ENCODE measurements at places on chromosomes 5 and 9.

- no peak for DNase-seq
These were observed 14.1 kb downstream of the TDRD7 start for GRCh38 chr9:97425973-97426336.

- DNase-seq, result no peak
These were observed 243.2 kb upstream of the IRX4 start for GRCh38 chr5:2125901-2126265.

- DNase-seq, result no peak
These were observed 209.7 kb upstream of the TUT7 start for GRCh38 chr9:86563936-86564335.

DNA sequence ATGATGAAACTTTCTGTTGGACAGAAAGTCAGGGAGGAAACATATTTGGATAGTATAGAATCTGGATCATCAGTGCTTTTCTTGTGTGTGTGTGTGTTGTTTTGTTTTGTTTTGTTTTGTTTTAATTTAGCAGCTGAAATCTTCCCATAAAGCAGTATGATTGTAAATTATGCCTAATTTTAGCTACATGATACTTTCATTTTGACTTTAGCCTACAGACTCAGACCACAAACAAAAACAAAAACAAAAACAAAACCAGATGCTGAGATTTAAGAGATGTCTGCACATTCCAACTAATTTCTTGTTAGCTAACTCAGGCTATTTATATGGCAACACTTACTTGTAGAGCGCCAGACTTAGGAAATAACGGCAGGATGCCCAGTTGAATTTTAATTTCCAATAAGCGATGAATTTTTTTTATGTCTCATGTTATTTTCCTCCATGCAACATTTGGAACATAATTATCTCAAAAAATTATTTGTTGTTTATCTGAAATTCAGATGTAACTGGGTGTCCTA lies 119.5 kb upstream of the TRPC7 start:
- DNase-seq, result no peak

DNA sequence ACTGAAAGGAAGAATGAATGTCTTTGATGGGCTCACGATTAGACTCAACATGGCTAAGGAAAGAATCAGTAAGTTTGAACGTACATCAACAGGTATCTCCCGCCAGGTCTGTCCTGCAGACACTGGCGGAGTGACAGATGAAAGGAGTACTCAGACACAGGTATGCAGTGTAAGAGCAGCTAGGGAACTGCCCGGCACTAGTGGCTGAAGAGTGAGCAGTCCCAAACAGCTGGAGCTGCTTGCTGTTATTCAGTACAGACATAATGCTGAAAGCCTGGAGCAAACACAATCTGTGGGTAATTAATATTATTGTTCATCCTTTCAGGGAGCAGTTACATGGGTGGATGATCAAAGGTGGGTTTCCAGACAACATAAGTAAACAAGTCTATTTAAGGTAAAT lies 835.5 kb downstream of the TLE4 start:
- DNase-seq, result no peak

GRCh38 chr5:36584009-36584875 lies 22.2 kb upstream of the SLC1A3 start:
- DNase-seq, result peak; percentile 55

DNA sequence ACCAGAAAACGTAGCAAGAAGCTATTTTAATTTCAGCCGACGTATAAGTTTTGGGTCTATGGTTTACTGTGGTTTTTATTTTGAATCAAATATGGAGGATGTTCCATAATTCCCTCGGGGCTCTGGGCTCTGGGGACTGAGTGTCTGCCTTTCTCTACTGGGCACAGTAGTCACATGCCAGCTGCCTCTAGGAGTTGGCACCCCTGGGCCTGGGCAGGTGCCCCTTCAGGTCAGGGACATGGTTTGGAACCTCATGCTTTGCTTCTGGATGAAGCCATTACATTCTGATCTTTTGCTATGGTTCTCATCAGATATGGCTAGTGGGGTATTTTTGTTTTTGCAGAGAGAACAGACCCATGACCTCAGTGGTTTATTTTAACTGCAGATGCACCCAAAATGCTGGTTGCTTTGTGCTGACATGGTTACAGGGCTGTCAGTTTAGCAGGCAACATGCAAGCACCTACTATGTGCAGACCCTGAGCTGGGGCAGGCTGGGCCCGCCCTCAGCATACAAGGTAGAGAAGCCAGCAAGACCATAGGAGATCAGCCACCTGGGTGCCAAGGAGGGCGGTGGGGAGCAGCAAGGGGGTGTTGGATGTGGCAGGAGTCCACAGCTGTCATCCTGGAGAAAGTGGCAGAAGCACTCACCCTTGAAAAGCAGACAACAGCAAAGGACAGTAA lies 54.5 kb upstream of the PSD2 start:
- DNase-seq, result no peak

DNA sequence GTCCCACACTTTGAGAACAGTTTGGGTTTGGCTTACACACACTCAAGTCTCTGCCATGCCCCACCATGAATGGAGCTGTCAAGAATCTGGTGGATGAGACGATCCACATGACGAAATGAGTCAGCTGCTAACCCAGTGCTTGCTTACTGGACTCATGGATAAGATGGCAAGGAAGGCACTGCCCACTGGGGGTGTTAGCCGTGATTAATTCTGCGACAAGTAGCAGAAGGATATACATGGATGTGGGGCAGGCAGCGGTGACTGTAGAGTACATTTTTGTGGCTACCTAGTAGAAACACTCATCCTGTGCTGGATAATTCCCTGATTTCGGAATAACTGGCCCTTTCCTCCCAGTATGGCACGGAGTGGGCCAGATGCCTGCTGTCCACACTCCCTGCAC lies 77.5 kb downstream of the SPATA31C2 start:
- DNase-seq, result no peak

GRCh38 chr5:142670804-142671203 lies 15.1 kb downstream of the FGF1 start:
- DNase-seq, result no peak

DNA sequence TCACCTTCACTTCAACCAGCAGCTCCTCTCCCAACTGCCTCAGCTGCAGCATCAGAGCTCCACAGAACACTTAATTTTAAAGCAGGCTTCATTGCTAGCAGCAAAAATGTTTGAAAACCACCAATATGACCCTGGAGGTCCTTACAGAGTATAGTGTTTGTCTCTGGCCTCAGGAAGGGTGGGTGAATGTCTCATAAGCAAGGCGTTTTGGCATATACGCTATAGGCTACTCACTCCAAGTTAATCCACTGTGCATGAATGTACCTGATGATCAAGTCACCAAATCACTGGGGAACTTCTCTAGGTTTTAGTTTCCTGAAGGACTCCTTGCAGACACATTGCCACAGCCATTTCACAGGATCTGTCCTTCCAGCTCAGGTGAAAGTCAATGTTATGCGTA lies 125.3 kb downstream of the GABBR2 start:
- no peak for DNase-seq

- no peak for DNase-seq
These were observed 71.4 kb downstream of the MYO10 start for GRCh38 chr5:16864631-16865131.

GRCh38 chr5:76256116-76256889 lies 146.8 kb upstream of the IQGAP2 start:
- peak; percentile 80 for DNase-seq

GRCh38 chr5:61620699-61621182 lies 288.7 kb downstream of the ZSWIM6 start:
- DNase-seq, result peak; percentile 79

- DNase-seq, result no peak
These were observed 127.3 kb downstream of the MACROH2A1 start for GRCh38 chr5:135271533-135272310.

GRCh38 chr9:20307621-20308020 lies 314.7 kb downstream of the MLLT3 start:
- DNase-seq, result no peak
